Fibroblast of villous mesenchyme (primary cell): ENCODE measurements at places on chromosomes 2 and 18. TPM values are rescaled to one million over a fixed set of nuclear protein-coding genes. Genes with fewer than 3 reads are reported as not detected.

DNA sequence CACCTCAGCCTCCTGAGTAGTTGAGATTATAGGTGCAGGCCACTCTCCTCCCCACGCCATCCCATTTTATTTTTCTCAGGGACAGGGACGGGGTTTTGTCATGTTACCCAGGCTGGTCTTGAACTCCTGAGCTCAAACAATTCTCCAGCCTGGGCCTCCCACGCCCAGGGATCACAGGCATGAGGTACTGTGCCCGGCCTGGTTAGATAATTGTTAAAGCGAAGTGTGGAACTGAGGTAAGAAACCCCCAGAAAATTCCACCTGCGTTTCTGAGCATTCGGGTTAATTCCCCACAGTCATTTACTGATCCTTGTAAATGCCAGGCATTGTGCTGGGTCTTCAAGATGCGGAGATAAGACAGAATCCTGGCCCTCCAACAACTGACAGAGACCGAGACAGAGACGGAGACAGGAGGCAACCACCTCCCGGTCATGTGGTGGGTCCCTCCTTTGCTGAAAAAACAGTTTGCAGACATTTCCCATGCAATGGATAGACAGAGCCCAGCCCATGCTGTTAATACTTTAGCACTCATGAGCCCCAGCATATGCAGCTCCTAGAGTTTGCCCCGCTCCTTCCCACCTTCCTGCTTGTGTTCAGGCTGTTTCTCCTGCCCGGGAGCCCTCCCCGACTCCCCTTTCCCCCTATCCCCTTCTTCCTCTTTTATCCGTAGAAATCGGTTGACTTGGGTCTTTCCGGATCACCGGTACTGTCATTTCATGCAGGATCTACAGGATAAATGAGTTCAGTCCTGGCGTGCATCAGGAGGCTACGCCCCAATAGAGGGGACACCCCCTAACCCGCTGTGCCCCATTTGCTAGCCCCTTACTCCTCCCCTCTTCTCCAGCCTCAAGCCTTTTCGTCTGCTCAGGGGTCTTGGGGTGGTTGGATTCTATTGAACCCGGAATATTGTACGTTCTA, 1.6 kb upstream of the RHOB start:
- DNase-seq: no peak

DNA sequence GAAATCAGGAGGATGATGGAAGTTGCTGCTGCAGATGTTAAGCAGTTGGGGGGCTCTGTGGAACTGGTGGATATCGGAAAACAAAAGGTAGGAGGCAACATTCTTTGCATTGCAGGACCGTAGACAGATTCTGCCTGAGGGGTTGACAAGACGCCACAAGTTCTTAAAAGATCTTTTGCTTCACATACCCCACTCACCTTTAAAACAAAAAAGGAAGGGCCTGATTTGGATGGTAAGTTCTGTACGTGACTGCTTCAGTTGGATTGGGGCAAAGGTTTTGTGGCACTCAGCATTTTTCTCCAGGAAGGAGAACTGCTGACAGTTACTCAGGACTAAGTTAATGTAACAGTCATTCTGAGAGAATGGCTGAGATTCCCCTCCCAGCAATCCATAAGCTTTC, 5.2 kb downstream of the CNDP2 start:
- DNase-seq: no peak

GRCh38 chr2:132797556-132797955, 127.6 kb upstream of the LYPD1 start:
- peak; percentile 8 for DNase-seq

DNA sequence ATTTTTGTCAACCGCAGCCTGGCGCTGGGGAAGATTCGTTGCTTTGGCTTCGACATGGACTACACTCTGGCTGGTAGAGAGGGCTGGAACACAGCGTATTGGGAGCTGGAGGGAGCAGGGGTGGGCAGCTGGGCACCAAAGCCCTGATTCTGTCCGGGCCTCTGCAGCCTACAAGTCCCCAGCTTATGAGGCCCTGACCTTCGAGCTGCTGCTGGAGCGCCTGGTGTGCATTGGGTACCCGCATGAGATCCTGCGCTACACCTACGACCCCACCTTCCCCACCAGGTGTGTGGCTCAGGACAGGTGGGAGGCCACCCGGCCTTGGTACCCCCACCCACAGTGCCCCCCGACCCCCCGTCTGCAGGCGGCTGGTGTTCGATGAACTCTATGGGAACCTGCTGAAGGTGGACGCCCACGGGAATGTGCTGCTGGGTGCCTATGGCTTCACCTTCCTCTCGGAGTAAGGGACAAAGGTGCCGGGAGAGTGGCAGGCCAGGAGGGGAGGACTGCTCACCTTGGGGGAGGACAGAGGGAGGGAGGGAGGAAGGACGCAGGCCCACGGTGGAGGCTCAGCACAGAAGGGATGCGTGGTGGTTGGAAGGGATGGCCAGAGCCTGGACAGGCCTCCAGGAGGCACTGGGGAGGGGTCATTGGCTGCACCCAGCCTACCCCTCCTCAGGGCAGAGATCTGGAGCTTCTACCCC, 1.2 kb downstream of the NT5DC4 start:
- DNase-seq: no peak

DNA sequence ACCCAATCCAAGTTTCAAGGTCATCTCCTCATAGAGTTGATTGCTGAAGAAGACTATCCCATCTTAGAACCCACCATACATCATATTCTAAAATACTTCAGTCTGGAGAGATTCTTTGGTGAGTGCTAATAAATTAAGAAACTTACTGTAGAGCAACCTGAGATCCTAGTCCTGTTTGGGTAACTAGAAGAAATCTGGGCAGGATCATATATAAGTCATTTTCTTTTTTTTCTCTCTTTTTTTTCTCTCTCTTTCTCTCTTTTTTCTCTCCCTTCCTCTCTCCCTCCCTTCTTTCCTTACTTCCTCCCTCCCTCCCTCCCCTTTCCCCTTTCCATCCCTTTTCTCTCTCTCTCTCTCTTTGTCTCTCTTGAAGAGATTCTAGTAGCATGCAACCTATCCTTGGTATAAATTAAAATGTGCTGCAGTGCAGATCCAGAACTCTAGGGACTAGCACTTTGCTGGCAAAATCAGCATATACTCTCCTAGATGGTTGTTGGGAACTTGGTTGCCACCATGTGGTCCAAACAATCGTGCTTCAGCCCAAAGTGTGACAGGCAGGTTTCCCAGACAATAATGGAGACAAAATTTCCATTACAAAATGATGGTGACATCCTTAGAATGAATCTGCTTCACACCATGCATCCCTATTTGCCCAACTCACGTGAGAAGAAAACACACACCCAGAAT, 399.4 kb upstream of the CELF4 start:
- no peak for DNase-seq

GRCh38 chr2:19048593-19049266, 309.7 kb downstream of the OSR1 start:
- peak; percentile 26 for DNase-seq

GRCh38 chr18:76524477-76524876, 29.4 kb upstream of the ZNF516 start:
- DNase-seq: no peak

GRCh38 chr2:170743530-170744239, 26.5 kb upstream of the ERICH2 start:
- DNase-seq: peak; percentile 16

DNA sequence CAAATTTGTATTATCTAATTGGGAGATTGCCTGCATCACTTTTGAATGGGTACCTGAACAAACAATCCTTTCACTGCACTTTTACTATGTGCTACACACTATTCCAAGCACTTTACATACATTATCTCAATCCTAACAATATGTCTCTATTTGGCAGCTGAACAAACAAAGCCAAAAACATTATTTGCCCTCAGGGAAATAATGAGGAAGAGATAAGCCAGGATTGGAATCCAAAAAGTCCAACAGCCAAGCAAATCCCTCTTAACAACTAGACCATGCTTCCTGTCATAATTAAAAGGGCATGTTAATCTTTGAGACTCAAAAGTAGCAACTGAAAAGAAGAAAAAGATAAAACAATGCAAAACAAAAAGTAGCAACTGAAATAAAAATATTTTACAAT, 32.1 kb downstream of the RPRD1A start:
- no peak for DNase-seq

GRCh38 chr2:172440795-172441194, 13.4 kb downstream of the ITGA6 start:
- DNase-seq: no peak

DNA sequence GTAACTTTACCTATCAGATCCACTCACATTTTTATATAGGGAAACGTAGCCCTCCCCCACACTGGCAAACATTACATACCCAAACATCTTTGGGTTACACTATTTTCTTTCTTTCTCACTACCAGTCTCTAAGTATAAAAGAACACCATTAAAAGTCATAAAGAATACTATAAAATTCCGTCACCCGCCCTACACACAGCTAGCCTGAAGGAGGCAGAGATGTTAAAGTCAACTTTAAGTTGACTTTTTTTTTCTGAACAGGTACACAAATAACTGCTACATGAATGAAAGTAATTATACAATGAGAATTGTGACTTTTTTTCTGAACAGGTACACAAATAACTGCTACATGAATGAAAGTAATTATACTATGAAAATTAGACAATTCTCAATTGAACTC, 628.3 kb downstream of the NUP35 start:
- DNase-seq: no peak

GRCh38 chr18:51011709-51012108, 18.3 kb upstream of the SMAD4 start:
- DNase-seq: no peak

- DNase-seq: no peak
These were observed 56.5 kb downstream of the TMEM18 start for GRCh38 chr2:620471-621302.

DNA sequence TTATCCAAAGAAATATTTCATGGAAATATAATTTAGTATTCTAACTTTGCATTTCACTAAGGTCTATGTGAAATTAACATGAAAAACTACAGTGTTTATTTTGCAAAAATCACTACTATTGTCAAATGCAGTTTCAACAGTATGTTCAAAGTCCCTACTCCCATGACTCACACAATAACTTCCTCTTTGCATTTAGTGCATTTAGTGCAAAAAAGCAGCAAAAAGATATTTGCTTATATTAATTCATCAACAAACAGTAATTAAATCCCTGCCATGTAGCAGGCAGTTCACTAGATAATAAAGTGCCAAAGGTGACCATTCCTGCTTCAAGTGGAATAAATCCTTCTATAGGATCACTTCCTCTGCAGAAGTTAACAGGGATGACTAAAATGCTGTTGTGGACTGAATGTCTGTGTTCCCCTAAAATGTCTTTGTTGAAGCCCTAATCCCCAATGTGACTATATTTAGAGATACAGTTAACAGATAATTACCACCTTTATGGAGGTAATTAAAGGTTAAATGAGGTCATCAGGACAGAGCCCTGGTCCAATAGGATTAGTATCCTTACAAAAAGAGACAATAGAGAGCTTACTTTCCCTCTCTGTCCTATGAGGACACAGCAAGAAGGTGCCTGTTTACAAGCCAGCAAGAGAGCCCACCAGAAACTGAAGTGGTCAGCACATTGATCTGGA, 61.7 kb downstream of the STK39 start:
- no peak for DNase-seq

DNA sequence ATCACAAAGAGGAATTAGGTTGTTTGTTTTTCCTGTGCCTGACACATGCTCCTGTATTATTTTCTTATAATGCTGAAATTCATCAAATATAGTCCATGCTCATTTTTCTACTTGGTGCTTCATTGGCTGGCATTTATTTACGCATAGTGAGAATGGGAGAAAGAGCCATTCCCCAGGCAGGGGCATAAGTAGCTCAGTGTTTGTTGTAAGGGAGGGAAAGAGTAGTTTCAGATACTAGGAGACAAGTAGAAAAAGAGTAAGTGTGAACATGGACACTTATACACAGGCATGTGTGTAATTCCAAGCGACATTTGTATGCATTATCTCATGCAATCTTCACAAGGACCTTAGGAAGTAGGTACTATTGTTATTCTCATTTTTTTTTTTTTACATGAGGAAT, 111.9 kb upstream of the UGP2 start:
- DNase-seq: no peak

DNA sequence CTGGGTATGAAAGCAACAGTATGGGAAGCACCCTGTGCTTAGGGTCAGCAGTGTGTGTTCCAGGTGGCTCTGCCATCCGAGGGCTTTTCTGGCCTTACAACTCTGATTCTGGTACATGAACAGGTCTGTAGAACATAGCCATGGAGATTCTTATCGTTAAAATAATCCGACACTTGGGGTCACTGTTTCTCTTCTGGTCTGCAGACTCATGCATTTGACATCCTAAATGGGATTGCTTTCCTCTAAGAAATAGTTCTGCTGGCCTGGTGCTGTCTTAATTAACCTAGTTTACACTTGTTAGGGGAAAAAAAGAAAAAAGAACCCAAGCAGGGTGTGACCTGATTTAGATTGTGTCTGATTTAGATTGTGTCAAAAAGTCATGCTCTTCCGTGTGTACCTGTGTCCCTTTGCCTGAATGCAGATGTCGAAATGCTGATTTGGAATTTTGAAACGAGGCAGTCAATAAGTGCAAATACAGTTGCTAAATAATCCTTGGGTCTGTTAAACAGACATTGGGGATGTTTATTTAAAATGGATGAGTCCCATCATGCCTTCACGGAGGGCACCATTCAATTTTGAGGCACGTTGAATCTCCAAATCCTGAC, 59.6 kb downstream of the TRPM8 start:
- peak; percentile 63 for DNase-seq

The PPP1R1C gene
- total RNA-seq: 0.32 and 2.2 TPM in 2 replicates

The TLX2 gene
- total RNA-seq: not detected in 2 replicates

The POTEF gene
- total RNA-seq: 4.8 TPM in 1 of 2 replicates, not detected in the other

The SP5 gene
- not detected in 2 replicates for total RNA-seq

The ARHGAP15 gene
- total RNA-seq: 0.43 TPM in 1 of 2 replicates, not detected in the other

The RBKS gene
- total RNA-seq: 1.3 TPM in 2 replicates

The GRHL1 gene
- total RNA-seq: 0.64 and 1.7 TPM in 2 replicates

The LYG2 gene
- total RNA-seq: not detected in 2 replicates

The ADCY3 gene
- 39.0 and 43.2 TPM in 2 replicates for total RNA-seq

The SRD5A2 gene
- total RNA-seq: under 0.01 TPM in 1 of 2 replicates, not detected in the other
